ENCODE measurements at places on chromosomes 5 and 9.
A peak's percentile ranks its signal among the peaks of the same experiment; 100 is the strongest.

- peak; percentile 74 for DNase-seq
Observed at GRCh38 chr9:116574027-116574679, 113.0 kb upstream of the TRIM32 start.

DNA sequence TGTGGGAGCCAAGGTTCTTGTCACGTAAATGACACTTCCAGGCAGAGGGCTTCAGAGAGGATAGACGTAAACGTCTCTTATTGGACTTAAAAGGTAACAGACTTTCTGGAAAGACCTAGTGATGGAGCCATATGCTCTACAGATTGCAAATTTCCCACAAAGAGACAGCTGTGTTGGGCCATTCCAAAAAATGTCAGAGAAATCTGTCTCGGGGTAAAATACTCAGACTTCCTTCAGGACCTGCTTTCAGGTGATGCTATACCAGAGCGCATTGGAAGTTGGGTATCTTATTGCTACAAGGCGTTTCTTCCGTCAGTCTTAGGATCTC, 29.2 kb downstream of the PROP1 start:
- DNase-seq, result no peak

DNA sequence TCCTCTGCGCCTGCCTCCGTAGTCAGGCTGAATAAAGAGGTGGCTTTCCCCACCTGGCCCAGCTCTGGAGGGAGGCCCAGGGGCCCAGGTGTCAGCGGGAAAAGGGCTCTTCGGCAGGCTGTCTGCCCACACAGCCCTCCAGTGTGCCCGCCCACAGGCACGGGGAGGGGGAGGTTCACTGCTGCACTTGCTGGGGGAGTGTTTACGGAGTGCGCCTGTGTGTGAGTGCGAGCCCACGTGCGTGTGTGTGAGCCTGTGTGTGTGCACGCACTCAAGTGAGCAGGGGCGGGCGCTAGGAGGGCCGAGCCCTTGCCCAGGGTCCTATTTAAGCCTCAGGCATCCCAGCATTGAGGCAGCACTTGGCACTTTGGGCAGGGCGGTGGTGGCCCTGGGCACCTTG, 10.9 kb downstream of the DNLZ start:
- DNase-seq, result no peak

GRCh38 chr5:61402244-61402823, 70.3 kb downstream of the ZSWIM6 start:
- no peak for DNase-seq

DNA sequence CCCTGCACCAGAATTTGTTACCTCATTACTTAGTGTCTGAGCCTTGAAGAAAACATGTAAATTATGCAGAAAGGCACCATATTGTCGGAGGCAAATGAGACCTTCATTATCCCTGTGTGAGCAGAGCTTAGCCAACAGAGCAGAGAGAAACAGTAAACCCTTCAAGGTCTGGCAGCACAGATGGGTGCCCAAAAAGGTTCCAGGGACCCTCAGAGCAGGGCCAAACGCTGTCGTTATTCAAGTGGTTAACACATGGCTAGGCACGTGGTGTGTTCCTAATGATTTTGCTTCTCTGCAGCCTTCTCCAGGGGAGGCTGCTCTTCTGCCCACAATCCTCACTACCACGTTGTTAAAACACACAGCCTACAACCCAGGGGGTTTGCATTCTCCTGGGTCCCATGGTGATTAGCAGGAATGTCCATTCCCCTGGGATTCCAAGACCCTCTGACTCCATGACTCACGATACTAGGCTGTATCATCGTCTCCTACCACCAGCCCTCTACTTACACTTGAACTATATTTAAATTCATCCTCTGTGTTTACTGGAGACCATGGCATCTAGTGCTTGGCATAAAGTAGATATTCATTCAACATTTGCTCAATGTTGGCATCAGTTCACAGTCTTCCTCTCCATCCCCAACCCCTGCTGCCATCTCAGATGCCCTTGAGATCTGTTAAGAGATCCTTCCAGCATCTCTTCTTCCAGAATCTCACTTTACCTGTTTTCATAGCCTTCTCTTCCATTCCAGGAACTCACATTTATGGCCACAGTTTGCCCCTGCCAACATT, 174.5 kb upstream of the RAD23B start:
- DNase-seq, result no peak

- DNase-seq, result no peak
Observed at GRCh38 chr5:6788956-6789649, 75.9 kb downstream of the TENT4A start.

DNA sequence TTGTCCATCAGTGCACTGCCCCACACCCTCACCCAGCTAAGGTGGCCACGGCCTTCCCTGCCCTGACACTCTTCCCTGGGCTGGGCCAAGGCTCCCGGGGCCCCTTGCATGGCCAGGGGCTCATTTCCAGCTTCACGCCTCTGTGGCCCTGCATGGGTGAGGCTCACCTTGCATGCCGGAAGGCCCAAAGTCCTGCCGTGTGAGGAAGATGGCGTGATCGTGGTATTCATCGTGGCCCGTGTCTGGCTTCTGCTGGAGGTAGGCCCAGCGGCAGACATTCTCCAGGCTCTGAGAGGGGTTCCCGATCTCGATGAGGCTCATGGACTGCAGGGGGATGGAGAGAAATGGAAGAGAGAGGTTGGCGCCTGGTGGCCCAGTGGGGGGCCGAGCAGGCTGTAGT, 98.4 kb downstream of the ZNF354C start:
- DNase-seq, result no peak

GRCh38 chr9:26689041-26689440, 203.6 kb downstream of the CAAP1 start:
- DNase-seq, result no peak

- no peak for DNase-seq
Observed at GRCh38 chr9:87148331-87149104, 201.2 kb upstream of the GAS1 start.

- DNase-seq, result no peak
Observed at GRCh38 chr5:68032216-68032762, 183.3 kb upstream of the PIK3R1 start.

DNA sequence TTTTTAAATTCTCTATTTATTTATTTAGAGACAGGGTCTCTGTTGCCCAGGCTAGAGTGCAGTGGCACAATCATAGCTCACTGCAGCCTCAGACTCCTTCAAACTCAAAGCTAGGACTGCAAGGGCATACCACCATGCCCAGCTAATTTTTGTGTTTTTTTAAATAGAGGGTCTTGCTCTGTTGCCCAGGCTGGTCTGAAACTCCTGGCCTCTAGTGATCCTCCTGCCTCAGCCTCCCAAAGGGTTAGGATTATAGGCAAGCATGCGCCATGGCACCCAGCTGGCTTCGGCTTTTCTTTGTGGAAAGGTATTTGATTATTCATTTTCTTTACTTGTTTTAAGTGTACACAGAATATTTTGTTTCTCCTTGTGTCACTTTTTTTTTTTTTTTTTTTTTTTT, 5.2 kb downstream of the ZNF346 start:
- no peak for DNase-seq

GRCh38 chr5:137624786-137625349, 111.0 kb downstream of the KLHL3 start:
- no peak for DNase-seq

- DNase-seq, result no peak
Observed at GRCh38 chr5:149628221-149628620, 46.9 kb downstream of the ARHGEF37 start.

- no peak for DNase-seq
Observed at GRCh38 chr5:117195076-117195475, 620.5 kb upstream of the SEMA6A start.

- DNase-seq, result no peak
Observed at GRCh38 chr5:109725135-109725534, 35.4 kb downstream of the MAN2A1 start.

GRCh38 chr5:98927242-98927988, 1.4 kb downstream of the CHD1 start:
- no peak for DNase-seq

GRCh38 chr5:116492016-116492623, 82.5 kb downstream of the SEMA6A start:
- DNase-seq, result no peak

- DNase-seq, result no peak
Observed at GRCh38 chr9:95177617-95178016, 139.9 kb downstream of the FANCC start.

GRCh38 chr9:105432247-105432842, 15.5 kb upstream of the FSD1L start:
- no peak for DNase-seq

DNA sequence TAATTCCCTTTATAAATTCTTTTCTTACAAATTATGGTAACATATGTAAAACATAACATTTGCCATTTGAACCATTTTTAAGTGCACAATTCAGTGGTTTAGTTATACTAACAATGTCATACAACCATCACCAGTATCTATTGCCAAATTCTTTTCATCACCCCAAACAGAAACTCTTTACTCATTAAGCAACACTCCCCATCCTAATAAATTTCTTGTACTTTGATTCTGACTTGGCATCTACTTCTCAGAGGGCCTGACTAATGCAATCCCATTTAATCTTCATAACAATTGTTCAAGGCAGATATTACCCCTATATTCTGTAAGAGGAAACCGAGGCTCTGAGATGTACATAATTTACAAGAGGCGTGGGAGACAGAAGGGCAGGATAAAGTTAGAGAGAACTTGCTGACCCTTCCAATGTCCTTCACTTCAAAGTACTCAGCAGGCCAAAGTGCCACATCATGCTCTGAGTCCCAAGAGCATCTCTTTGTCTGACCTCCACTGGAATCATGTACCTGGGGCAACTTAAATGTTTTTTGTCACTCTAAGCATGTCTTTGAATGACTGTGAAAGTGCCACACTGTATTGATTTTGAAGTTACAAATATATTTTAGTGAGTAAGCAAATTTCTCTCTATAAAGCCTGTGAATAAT, 255.3 kb downstream of the KIF4B start:
- DNase-seq, result no peak

- DNase-seq, result no peak
Observed at GRCh38 chr5:168931638-168932345, 352.6 kb upstream of the PANK3 start.

Measured in NCI-H1048 (cell line).